ENCODE measurements at places on chromosomes 5 and 9.

DNA sequence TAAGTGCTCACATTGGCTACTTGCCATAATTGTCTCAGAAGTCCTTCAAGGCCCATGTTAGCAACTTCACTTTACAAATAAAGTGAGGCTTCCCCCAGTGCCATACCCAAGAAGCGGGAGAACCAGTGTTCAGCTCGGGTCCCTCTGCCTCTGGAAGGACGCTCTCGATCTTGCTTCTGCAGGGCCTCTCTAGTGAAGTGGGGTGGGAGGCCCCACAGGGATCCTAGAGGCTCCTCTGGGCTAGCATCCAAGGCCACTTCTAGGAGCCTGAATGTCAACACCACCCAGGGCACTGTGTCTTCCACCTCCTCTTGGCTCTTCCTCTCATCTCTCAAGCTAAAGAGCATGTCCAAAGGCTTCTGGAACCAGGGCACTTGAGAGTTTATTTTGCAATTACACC is 282.5 kb downstream of the GADD45G start:
- no peak for DNase-seq

GRCh38 chr5:139342423-139342723 is 719 bp downstream of the PAIP2 start:
- DNase-seq = no peak

- no peak for DNase-seq
Observed at GRCh38 chr5:66277981-66278380, 133.9 kb downstream of the SREK1 start.

GRCh38 chr9:127455324-127455992 is 4.1 kb downstream of the LRSAM1 start:
- DNase-seq = no peak

GRCh38 chr5:156477196-156477595 is 150.2 kb downstream of the SGCD start:
- DNase-seq = no peak

DNA sequence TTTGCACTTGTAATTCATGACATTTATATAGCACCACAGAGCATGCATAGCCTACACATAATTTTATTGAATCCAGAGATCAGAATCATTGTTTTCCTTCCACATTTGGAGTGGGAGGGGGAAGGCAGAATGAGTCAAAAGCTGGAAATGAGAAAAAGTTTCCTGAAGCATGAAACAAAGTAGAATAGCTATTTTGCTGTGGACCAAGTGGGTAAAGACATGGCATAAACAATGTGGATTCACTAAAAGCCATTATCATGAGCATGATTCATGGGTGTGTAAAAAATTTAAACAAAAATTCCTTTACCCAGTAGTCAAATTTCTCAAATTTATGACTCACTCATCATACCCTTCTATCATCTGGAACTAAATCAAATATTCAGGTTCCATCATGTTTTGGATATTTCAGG is 97.9 kb downstream of the YIPF5 start:
- no peak for DNase-seq

DNA sequence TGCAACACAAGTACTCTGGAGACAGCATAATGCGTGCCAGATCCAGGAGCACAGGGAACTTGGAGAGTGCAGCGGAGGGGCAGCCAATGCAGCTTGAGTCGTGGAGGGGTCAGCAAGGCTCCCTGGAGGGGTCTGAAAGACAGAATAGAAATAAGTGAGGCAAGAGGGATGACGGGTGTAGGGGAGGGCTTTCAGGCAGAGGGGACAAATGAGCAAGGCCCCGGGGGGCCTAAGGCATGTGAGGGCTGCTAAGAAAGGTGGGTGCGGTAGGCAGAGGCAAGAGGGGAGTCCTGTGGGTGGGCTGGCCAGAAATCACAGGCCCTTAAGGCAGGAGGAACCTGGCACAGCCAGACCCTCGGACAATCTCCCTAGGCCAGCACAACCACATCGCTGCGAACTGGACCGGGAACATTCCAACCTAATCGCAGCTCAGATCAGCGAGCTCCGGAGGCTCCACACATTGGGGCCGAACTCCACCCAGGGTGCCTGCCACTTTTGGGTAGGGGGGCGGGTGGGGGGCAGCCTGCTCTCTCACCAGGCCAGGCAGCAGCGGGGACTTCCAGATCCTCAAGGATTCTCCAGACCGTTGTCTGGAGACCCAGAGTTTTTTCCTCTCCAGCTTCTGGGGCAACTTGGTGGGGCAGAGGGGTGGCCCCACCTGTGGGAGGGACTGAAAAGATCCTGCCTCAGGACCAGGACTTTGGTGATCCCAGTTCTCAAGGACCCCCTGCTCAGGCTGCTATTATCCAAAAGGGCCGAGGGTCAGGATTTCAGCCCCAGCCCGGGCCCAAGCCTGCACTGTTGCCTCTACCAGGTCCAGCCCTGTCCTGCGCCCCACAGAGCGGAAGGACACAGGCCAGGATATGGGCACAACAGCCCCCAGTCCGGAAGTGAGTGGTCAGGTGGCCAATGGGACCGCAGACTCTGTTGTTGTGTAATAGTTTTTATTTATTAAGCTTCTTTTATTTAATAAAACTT is 22.7 kb upstream of the CYSTM1 start:
- no peak for DNase-seq

DNA sequence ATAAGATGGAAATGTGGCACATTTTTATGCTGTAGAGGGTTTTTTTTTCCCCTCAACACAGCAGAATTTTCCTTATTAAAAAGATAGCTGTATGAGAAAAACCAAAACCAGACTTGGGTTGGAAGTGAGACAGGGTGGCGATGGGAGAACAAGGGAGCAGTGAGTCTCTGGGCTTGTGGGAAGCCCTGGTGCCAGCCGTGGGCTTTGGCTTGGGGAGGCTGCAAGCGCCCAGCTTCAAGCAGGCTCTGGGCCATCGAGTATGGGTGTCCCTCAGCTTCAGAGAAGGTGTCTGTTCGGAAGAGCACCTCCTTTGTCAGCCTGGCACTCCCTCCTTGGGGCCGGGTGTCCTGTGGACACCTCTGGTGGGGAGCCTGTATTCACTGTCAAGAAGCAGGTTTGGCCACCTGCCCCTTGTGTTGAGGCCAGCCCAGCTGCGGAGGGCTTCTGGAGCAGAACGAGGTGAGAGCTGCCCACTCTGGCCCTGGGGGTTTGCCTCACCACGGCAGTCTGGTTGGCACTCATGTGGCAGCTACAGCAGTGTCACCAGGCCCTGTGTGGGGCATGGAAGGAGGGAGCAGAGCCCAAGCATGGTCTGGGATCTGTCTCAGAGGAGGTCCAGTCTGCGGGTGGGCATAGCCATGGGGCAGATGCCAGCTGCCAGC is 37.6 kb upstream of the ANGPTL2 start:
- DNase-seq = no peak

DNA sequence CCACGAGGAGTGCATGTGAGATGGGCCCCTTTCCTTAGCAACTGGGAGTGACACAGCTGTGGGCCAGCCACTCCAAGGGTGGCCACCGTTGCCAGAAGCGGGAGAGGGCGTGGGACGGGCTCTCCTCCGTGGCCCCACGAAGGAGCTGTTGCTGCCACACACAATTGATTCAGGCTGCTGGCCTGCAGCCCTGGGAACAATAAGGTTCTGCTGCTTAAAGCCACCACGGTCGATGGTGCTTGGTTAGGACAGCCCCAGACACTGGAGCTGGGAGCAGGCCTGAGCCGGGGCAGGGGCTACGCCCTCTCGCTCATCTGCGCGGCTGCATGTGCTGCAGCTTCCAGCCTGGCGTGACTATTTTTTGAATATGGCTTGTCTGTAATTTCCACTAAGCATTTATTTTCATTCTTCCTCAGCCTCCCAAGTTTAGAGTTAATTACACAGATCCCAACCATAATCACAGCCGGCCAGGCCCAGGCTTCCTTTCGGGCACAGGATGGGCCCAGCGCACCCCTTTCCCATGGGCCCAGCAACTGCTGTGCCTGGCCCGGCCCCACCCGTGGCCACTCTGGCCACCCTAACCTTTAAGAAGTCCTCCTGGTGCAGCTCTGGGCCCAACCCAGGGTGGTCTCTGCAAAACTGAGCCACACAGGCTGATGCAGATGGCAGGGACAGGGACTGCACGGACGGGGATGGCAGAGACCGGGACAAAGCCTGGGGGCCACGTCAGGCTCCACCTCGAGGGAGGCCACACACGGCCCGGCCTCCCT is 49.7 kb downstream of the VAV2 start:
- no peak for DNase-seq

Data from GM12864 (cell line).